Bronchial epithelial cell (primary cell): ENCODE measurements at places on chromosomes 2 and 18.

DNA sequence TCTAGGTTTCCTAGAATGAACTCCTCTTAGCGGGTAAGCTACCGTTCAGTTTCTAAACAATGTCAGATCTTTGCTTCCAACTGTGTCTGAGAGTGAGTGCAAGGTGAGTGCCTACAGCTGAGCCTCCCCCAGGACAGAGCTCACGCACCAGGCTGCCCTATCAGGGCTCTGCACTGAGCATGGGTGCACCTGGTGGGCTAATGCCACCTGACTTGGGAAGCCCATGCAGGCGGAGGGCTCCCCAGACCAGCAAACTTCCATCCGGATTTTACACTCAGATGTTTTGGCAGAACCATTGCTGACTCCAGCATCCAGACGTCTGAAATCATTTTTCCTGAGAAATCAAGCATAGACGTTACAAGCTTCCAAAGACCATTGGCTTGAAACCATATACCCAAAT, 16.1 kb upstream of the MLPH start:
- no peak for DNase-seq

- no peak for DNase-seq
Observed at GRCh38 chr2:144015036-144015435, 504.9 kb downstream of the ZEB2 start.

DNA sequence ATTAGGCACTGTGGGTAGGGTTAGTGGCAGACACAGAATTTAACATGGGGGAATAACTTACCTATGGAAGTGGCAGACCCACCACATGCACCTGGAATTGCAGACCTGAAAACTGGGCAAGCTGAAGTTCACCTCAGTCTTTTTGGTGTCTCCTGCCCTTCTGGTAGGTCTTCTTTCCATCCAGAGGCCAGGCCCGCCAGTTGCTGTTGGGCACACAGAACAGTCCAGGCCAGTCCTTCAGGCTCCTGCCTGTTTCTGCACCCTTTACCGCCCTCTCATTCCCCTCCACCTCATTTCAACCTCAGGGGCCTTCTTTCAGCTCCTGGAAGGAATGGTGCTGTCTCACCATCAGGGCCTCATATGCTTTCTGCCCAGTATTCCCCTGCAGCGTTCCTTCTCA, 358.9 kb upstream of the ETAA1 start:
- no peak for DNase-seq

GRCh38 chr2:126145752-126146151, 510.2 kb upstream of the GYPC start:
- DNase-seq, result no peak

DNA sequence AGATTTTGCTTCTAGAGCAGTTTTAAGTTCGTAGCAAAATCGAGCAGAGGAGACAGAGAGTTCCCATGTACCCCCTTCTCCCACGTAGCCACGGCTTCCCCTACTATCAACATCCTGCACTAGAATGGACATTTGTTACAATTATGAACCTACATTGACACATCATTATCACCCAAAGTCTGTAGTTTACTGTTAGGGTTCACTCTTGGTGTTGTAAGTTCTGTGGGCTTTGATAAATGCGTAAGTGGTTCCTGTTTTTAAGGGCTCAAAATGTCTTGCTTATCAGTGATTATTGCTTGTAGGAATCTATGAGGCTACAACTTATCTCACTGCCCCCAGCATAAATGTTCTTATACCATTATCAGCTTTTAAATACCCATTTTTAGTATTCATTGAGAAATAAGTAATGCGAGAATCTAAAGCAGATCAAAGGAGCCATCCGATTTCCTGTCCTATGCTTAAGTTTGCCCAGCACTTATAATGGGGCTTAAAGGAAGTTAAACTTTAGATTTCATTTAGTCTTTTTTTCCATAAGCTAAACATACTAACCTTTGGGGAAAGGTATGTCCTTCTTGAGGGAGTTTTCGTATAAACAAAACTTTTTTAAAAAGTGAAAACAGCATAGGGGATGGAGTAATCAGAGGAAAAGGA, 118.7 kb downstream of the HAUS1 start:
- no peak for DNase-seq

- no peak for DNase-seq
Observed at GRCh38 chr18:48355276-48356115, 53.7 kb downstream of the ZBTB7C start.

GRCh38 chr18:58754544-58755068, 83.3 kb downstream of the MALT1 start:
- no peak for DNase-seq
